ENCODE measurements at places on chromosomes 4 and X.

- no peak for DNase-seq
Observed at GRCh38 chr4:173777421-173777820, 247.4 kb upstream of the HAND2 start.

GRCh38 chr4:129455482-129455881 lies 359.5 kb downstream of the C4orf33 start:
- no peak for DNase-seq

DNA sequence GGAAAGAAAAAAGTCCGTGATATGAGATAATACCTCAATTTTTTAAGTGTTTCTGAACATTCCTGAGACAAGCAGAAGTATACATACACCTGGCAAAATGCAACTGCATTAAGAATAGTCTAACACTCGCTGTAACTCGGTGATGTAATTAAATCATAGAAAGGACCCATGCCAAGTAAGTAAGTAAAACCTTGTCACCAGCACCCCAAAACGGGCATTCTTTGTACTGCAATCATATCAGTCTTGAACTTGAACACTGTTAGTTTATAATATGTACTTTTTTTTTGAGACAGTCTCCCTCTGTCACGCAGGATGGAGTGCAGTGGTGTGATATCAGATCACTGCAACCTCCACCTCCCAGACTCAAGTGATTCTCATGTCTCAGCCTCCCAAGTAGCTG lies 47.4 kb downstream of the SMIM14 start:
- no peak for DNase-seq

DNA sequence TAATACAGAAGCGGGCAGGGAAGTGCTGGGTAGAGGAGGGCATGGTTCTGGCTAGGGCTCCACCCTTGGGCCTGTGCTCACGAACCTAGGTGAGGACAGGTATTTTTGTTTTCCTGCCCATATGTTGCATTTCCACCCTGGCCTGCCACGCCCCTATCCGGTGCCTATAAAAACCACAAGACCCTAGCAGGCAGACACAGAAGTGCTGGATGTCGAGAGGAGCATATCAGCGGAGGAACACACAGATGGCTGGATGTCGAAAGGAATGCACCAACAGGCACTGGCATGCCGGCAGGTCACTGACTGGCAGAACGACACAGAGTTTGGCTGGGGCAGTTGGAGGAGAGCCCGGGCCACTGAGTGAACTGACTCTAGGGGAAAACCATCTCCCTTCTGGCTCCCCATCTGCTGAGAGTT lies 316.6 kb upstream of the BOD1L1 start:
- DNase-seq = no peak

- no peak for DNase-seq
Observed at GRCh38 chrX:56813318-56813837, 84.3 kb downstream of the NBDY start.

DNA sequence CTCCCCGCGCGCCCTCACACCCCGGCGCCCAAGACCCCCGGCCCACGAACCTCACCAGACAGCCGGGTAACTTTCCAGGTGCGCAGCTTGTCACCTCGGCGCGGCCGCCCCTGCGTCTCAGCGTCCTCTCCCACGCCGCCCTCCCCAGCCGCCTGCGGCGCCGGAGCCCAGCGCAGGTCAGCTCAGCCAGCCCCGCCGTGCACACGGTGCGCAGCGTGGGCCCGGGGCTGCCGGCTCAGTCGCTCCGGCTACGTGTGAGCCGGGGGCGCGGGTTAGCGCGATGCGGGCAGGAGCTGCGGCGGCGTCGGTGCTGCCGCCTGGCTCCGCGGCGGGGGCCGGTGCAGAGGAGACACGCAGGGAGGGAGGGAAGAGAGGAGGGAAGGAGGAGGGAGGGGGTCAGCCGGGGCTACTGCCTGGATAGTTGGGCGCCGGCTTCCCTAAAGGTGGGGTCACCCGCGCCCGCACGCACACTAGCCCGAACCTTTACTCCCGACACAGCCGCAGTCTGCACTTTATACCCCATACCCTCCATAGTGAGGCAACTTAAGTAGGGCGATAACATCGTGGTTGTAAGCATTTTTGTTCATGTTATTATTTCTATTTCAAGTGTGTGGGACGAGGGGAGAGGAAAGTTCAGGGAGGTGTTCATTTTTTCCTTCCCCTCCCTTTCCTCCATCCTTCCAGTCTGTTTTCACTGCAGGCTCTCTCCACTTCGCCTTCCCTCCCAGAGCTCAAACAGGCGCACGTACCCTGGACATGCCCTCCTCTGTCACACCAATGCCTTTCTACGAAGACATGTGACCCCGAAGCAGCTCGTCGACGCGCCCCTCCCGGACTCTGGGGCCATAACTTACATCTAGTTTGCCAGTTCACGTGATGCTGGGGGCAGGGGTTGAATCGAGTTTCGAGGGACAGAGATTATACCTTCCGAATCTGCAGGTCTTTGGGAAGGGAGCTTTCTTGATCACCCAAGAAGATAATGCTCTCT lies at the start of gene PRKG2:
Gene PRKG2 (minus strand): TSS at position 342 of the 988 bp plus-strand sequence. CDS start 10,175 bp downstream, outside the sequence.
- DNase-seq = no peak

DNA sequence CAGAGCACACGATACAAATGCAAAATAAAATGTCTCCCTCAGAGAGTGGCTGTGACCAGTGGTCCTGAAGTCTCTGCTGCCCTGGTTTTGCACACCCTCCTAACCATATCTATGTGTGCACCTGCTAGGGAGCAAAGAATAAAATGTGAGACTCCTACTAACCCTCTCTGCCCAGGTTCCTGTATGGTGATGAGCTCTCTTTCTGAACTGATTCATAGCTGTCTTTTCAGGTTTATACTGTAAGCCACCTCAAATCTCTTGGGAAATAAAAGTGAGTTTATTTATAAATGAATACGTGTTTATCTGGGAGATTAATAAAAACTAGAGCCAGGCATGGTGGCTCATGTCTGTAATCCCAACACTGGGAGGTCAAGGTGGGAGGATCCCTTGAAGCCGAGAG lies 126.0 kb upstream of the RBPJ start:
- no peak for DNase-seq

GRCh38 chrX:74272230-74272629 lies 31.8 kb upstream of the ZCCHC13 start:
- DNase-seq = no peak

DNA sequence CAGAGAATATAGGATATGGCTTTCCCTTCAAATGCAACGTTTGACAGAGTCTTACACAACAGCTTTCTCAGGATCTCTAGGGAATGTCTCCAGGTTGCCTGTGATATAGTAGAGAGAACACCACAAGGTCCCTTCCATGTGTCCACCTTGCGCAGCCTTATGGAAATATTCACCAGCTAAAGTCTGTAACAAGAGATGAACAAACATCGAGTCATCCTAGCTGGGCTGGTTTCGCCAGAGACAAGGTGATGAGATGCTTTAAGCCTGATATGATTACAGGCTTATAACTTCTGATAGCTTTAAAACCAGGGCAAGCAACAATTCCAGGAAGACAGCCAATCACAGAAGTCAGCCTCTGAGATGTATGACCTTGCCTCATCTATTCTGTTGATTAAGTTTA lies 83.8 kb downstream of the SEL1L3 start:
- DNase-seq = no peak

DNA sequence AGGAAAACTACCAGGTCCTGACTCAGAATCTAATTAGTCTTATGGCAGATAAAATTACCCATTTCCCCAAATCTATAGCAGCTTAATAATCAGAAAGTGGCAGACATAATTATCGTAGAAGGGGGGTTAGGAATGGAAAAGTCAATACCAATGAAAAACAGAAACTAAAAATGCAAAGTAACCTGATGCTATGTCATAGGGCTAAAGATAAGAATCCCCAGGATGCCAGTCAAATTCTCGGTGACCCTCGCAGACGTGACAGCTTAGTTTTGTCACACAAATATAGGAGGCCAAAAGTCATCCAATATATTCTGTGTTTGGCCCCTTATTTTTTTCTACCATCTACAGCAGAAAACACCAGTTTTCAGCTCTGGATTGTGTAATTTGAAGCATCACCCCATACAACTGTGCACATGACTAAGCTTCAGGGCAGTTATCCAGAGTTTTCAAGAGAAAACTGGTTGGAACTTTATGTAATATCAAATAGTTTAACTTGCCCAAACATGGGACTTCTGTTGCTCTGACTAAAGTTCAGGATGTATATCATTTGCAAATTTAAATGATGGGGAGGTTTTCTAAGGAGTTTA lies 30.9 kb downstream of the RASSF6 start:
- no peak for DNase-seq

DNA sequence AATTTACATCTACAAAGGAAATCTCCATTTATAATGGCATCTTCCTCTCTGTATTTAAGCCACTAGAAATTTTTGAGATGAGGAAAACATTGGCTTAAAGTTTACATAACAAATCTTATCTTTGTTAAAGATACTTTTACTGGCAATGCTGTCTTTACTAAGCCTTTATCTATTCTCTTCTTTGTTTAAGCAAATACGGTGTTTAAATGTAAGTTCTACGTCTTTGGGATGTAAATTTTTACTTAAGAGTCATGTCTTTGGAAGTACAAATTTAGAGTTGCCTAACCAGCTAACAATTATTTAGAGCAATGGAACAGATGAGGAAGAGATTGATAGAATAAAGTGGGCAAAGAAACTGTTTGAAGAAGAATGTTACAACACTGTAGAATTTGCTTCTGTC lies 1024.0 kb upstream of the PCDH10 start:
- no peak for DNase-seq

DNA sequence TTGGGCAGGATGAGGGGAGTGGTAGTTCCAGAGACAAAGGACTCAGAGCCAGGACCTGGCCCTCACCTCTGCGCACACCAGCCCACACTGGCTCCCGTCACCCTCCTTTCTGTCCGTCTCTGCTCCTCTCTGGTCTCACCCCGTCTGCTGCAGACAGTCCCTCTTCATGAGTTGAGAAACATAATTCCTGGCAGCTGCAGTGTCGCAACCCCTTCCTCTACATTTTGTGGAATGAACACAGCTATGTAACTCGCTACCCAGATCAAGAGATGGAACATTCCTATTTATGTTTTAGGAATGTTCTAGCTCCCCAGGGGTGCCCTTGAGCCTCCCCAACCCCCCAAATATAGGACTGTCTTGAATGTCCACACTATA lies 59.3 kb downstream of the SHROOM2 start:
- no peak for DNase-seq

DNA sequence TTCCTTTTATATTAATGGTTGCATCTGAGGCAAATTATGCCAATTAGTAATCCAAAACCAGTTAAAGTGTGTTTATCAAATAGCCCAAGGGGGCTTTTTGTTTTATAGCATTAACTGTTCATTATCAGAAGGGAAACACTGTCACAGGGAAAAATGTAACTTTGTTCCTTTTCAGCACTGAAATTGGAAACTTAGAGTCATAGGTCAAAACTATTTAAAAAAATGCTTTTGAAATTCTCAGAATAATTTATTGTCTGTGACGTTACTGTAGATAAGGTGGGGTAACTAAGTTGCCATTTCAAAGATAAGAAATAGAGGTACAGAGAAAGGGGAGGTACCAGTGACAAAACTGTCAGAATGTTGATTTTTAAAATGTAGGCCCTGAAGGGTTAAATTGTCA lies 129.3 kb downstream of the AKAP4 start:
- DNase-seq = no peak

- no peak for DNase-seq
Observed at GRCh38 chr4:16140231-16140878, 56.5 kb upstream of the PROM1 start.

- no peak for DNase-seq
Observed at GRCh38 chrX:17547658-17548057, 172.7 kb downstream of the NHS start.

DNA sequence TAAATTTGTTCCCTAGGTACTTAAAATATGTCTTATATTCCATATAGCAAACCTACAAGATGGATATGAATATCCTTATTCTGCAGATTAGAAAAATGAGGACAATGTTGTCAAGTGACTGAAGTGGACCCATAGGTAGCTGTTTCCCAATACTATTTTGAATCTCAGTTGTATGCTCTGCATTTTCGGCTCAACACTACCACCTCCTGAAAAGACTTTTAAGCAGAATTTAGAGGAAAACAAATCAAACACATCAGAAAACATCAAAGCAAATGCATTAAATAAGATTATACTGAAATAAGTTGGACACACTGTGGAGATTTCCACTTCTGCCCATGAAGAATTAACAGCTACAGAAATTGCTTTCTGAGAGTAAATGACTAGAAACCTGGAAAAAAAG lies 488.7 kb downstream of the TRIML1 start:
- DNase-seq = no peak

- DNase-seq = no peak
Observed at GRCh38 chr4:36712013-36712412, 430.6 kb downstream of the DTHD1 start.

DNA sequence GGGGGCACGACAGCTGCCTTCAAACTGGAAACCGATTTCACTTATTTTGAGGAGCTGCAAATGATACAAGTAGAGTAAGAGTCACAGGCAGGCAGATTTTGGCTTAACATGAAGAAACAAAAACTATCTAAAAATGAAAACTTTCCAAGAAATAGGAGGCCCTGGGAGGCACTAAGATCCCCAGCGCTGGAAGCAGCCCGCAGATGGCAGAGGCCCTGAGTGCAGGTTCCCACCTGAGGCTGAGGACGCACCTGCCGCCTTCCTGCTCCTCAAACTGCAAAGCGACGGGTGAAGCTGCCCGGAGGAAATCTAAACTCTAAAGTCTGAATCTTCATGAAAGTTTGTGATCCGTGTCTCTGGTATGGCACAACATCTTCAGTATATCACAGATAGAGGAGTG lies 138.7 kb downstream of the AFAP1 start:
- DNase-seq = no peak

DNA sequence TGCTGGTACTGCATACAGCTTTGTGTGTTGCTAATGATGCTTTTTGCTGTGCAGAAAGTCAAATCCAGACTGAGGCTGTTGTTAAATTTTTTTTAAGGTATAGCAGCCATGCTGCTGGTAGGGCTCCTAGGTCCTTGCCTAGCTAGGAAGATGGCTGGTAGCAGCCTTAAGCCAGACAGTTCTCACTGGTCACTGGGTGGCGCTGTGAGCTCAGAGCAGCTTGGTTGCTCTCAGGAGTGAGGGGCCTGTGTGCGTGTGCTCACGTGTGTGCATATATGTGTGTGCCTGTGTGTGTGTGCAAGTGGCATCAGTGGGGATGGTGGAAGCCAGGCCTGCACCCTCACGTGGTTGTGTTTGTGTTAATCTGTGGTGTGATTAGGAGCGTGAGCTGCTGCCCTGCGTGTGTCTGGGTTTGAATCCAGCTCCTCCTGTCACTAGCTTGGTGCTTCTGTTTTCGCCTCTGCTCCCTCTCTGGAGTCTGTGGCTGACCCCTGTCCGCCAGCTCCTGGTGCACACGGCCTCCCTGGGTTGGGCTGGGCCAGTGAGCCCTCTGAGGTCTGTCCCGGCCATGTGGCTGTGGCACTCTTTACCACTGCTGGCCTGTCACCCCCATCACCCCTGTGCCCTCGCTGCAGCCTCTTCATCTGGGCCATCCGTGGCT lies 46.1 kb downstream of the SORCS2 start:
- no peak for DNase-seq

DNA sequence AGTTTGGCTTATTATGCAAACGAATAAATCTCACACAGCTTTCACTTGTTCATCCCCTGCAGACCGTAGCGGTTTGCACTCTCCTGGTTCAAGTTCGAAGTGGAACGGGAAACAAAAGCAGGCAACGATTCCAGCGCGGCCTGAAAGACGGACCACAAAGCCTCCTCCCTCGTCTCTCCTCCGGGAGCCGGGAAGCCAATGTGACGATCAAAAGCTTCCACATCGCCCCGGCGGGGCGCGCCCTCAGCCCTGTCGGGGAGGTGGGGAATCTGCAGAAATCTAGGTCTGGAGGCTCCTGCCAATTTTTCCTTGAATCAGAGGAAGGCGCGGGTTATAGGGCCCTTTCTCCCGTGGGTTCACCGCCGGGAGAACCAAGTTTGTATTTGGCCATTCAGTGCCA lies 16.9 kb upstream of the ZIC3 start:
- no peak for DNase-seq
